ENCODE measurements at places on chromosomes 5 and 9.

- DNase-seq, result no peak
Observed at GRCh38 chr5:128378632-128379031, 159.4 kb downstream of the FBN2 start.

- no peak for DNase-seq
Observed at GRCh38 chr9:14437354-14438231, 123.7 kb upstream of the NFIB start.

DNA sequence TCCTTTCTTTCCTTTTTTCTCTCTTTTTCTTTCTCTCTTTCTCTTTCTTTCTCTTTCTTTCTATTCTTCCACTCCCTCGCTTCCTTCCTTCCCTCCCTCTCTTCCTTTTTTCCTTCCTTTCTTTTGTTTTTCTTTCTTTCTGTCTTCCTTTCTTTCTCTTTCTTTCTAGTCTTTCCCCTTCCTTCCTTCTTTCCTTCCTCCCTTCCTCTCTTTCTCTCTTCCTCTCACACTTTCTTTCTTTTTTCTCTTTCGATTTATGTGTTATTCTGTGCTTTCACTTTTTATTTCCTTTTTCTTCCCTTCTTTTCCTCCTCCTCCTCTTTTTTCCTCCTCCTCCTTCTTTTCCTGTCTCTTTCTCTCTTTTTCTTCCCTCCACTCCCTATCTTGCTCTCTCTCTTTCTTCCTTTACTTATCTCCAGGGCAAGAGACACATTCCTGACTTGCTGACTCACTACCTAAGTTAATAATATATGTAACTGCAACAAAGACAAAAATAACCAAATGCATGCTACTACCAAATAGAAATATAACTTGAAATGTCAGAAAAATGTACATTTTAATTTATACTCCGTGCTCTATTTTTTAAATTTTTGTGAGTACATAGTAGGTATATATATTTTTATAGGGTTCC, 445.5 kb downstream of the GABRG2 start:
- no peak for DNase-seq

- DNase-seq, result no peak
Observed at GRCh38 chr5:156400231-156400986, 73.4 kb downstream of the SGCD start.

- DNase-seq, result peak; percentile 92
Observed at GRCh38 chr5:157265714-157266285, at the start of gene CYFIP2. CYFIP2 (plus strand) TSS chr5:157266123; CDS start chr5:157285362, 19,239 bp downstream.

GRCh38 chr9:130780865-130781504, 54.1 kb upstream of the ABL1 start:
- no peak for DNase-seq

DNA sequence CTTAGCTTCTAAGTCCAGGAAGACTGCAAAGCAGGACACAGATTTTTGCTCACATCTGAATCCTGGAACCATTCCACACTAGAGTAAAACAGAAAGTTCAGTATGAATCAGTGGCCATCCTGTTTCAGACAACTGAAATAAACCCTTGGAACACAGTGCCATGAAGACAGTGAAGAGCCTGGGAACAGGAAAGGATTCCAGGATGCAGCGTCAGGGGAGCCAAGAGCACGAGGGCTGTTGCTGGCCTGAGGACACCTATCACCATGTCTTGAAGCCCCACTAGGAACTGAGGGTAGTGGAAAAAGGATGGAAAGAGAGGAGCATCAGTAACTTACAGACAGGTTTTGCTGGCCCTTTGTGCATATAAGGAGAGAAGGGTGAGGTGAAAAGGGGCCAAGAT, 115.3 kb upstream of the FSTL4 start:
- peak; percentile 3 for DNase-seq

DNA sequence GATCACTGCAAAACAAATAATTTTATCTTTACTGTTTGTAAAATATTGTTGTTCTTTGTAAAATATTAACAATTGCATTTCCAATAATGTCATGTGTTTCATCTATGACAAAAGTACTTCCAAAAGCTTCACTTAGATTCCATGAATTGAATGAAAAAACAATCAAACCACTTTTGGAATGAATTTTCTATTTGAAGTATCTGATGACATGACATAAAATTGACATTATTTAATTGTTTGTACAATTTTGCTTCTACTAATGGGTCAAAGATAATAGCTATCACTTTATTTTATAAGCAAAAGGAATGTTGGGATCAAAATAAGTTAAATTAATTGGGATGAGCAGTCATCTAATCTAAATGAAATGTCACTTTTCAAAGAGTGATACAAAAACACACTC, 684.3 kb downstream of the NR2F1-AS1 start:
- no peak for DNase-seq

DNA sequence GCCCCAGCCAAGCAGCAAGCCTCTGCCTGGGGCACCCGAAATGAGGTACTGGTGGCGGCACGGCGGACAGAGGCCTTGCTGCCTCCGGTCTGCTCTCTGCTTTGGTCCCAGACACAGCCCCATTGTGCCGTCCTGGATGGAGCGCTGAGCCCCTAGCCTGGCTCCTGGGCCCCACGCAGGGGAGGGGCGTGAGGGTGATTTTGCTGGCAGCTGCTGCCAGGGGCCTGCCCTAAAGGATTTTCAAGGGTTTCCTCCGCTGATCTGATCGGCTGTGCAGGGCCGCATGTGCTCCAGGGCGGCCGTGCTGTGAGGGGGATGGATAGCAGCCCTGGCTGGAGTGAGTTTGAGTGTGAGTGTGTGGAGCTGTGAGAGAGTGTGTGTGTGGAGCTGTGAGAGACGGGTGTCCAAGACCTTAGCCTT, 1.3 kb downstream of the GPSM1 start:
- no peak for DNase-seq

GRCh38 chr9:108552459-108553040, 303.2 kb downstream of the ACTL7B start:
- DNase-seq, result no peak

DNA sequence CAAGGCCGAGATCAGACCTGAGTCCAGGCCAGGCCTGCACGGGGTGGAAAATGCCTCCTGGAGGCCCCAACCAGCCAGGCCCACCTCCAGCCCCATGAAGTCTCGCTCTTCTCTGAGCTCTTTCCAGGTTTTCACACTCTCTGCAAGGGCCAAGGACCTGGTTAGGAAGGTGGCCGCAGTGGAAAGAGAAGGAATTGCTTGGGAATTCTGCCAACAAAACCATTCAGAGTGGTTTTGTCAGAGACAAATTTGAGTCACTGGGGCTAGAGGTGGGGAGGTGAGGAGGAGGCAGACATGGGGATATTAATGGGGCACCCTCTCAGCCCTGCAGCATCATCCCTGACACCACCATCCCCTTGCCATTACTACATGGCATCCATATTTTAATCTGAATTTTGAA, 261.0 kb downstream of the ROR2 start:
- DNase-seq, result no peak

- DNase-seq, result no peak
Observed at GRCh38 chr5:14395411-14395810, 186.2 kb upstream of the OTULINL start.

DNA sequence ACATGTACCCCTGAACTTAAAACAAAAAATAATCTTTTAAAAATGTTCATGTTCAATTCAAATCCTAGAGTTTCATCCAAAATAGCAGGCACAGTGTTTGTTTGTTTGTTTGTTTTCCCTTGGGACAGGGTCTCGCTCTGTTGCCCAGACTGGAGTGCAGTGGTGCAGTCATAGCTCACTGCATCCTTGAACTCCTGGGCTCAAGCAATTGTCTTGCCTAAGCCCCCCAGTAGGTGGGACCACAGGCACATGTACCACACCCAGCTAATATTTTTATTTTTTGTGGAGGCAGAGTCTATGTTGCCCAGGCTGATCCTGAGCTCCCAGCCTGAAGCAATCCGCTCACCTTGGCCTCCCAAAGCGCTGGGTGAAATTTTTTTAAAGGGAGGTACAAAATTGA, 5.0 kb upstream of the POLR1E start:
- no peak for DNase-seq

DNA sequence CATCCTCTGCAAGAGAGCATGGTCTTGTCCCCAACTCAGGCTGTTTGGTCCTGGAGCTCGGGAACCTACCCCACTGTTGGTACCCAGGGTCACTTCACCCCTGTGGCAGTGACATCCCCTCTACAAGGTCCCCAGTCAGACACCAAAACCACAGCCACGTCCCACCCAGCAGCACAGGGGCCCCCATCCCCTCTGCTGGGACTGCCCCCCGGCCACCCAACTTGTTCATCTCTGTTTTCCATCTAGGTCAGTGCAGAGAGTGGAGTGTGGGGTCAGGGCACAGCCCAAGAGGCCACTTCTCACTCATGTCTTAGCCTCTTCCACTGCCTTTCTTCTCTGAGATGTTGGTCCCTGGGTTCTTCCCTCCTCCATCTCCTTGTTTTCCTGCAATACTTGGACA, 233.9 kb upstream of the NFIL3 start:
- DNase-seq, result no peak

- DNase-seq, result no peak
Observed at GRCh38 chr5:158470764-158471534, 612.0 kb upstream of the CLINT1 start.

- DNase-seq, result no peak
Observed at GRCh38 chr9:125549039-125549438, 158.0 kb downstream of the MAPKAP1 start.

GRCh38 chr5:129670957-129671500, 76.9 kb upstream of the MINAR2 start:
- no peak for DNase-seq

GRCh38 chr5:76607353-76607871, 15.8 kb downstream of the F2RL2 start:
- DNase-seq, result no peak

DNA sequence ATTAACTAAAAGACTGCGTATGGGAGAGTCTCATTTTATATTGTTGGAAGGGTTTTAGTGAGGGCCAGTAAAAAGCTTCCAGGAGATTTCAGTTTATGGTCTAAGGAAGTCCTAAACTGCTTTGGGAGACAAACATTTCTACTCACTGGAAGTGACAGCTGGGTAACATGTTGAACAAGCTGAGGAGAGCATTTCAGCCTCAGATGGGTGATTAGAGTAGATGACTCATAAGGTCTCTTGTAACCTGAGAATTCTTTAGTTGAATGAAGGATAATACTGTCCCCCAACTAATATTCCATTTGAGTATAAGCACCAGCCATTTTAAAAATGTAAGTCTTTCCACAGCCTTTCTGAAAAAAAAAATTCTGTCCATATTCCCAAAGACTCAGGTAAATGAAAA, 218.0 kb upstream of the C9orf72 start:
- DNase-seq, result no peak

GRCh38 chr5:134509308-134510040, 16.0 kb upstream of the JADE2 start:
- no peak for DNase-seq

DNA sequence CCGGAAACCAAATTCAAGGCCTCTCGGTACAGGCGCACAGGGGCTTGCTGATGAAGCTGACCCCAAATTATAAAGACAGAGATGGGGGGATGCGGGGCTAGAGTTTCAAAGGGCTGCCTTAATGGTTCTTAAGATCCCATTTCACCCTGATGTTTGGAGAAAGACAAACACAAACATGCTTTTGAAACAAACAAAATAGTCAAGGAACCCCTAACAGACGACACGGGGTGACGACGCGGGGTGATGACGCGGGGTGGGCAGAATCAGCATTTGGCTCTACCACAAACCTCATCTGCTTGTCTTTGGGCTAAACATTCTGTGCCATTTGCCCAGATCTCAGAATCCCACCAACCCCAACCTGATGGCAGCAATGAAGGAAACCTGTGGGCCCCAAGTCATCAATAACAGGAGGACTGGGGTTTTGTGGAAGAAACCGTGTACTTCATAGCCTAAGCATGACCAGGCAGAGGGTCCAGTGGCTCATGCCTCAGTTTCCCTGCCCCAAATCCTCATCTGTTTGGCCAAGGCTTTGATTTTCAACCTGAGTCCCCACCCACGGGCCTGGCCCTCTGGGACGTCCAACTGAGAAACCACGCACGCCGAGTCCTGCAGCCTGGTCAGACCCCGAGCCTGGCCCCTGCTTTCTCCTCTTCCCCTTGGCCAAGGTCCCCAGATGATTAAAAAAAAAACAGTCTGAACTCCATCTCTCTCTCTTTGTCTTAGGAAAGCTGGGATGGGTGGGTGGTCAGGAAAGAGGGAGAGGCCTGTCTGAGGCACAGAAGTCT, 148.5 kb downstream of the COL23A1 start:
- DNase-seq, result peak; percentile 27

DNA sequence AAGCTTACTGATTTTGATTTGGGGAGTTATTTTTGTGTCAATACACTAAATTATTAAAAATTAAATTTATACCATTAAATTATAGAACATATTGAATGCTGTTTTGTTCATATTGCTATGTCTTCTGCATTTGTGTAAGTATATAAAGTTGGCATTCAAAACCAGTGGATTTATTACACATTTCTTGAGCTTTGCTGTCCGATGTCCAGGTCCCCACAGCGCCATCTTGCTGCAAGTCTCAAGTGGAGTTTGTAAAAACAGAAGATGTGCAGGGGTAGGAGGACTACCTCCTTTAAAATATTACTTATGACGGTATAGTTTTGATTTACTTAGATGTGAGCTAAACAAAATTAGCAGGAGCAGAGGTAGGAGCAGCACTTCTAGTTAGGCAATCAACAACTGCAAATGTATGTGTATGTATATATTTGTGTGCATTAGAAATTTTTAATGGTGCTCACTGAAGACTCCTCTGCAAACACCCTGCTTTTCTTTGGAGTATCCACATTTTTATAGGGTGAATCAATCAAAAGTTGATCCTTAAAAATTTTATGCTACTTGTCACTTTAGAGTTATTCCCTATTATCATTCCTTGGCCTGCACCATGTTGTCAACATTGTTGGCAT, 37.4 kb downstream of the CPEB4 start:
- DNase-seq, result peak; percentile 54

GRCh38 chr9:136170006-136170901, 34.7 kb downstream of the LHX3 start:
- peak; percentile 59 for DNase-seq

DNA sequence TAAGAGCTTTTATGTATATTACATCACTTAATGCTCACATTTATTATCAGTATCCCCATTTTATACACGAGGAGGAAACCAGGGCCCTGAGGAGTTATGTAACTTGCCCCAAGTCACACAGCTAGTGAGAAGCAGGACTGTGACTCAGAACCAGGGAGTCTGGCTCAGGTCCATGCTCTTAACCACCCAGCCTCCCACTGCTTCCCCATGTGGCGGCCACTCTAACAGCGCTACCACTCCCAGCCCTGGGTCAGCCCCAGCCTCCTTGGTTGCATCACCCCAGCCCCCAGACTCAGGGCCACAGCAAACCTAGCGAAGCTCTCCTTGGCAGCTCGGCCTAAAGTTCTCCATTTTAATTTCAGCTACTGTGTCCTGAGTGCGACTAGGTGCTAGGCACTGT, 159.1 kb downstream of the PAX5 start:
- DNase-seq, result no peak

DNA sequence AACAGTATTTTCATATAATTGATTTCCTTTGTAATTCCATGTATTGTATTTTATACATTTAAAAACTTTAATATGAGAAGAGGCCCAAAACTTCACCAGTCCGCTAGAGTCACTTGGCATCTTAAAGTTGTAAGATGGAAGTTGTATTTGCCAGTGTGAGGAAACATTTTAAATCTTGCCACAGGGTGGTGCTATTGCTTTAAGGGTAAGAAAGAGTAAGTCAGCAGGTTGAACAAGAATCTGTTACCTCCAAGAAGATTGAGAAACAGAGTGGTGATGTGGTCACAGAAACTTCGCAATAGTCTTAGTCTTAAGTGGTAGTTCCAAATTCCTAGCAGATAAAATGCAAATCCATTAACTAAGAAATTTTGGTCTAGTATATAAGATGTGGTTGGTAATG, 39.8 kb upstream of the RANBP6 start:
- peak; percentile 61 for DNase-seq

All from activated CD8-positive, alpha-beta memory T cell treated with anti-CD3 and anti-CD28 coated beads, Interleukin-2, amount 10 ng/mL, durations not matched to agents 7 days and 5 days (primary cell).